Placental epithelial cell (primary cell): ENCODE measurements at places on chromosomes 2 and 18. TPM values are rescaled to one million over a fixed set of nuclear protein-coding genes. Genes with fewer than 3 reads are reported as not detected.

MCEE gene
- 13.6 and 29.8 TPM in 2 replicates for total RNA-seq

SCN2A gene
- total RNA-seq, result 0.11 TPM in 1 of 2 replicates, not detected in the other

DCAF17 gene
- 21.2 and 30.9 TPM in 2 replicates for total RNA-seq

SERPINB7 gene
- 0.79 and 15.1 TPM in 2 replicates for total RNA-seq

CD8B2 gene
- 0.11 TPM in 1 of 2 replicates, not detected in the other for total RNA-seq

BOK gene
- 138 and 210 TPM in 2 replicates for total RNA-seq

ATP6V1C2 gene
- under 0.01 TPM in 1 of 2 replicates, not detected in the other for total RNA-seq

SSB gene
- total RNA-seq, result 38.8 and 54.6 TPM in 2 replicates

FOXD4L1 gene
- under 0.01 TPM in 1 of 2 replicates, not detected in the other for total RNA-seq

SLC23A3 gene
- total RNA-seq, result 0.54 and 2.0 TPM in 2 replicates

ABCG5 gene
- total RNA-seq, result not detected in 2 replicates

ST8SIA5 gene
- not detected in 2 replicates for total RNA-seq

SALL3 gene
- total RNA-seq, result 0.11 and 0.39 TPM in 2 replicates

HOXD1 gene
- total RNA-seq, result not detected in 2 replicates

MEIS1 gene
- 22.9 and 47.9 TPM in 2 replicates for total RNA-seq

LBX2 gene
- 1.8 and 7.9 TPM in 2 replicates for total RNA-seq

NFATC1 gene
- total RNA-seq, result 3.1 and 3.9 TPM in 2 replicates

VIT gene
- total RNA-seq, result 0.39 TPM in 1 of 2 replicates, not detected in the other

SPHKAP gene
- total RNA-seq, result not detected in 2 replicates
